ENCODE measurements at places on chromosomes 7 and 10.

GRCh38 chr7:70776627-70777101 is 355.3 kb upstream of the GALNT17 start:
- no peak for DNase-seq

DNA sequence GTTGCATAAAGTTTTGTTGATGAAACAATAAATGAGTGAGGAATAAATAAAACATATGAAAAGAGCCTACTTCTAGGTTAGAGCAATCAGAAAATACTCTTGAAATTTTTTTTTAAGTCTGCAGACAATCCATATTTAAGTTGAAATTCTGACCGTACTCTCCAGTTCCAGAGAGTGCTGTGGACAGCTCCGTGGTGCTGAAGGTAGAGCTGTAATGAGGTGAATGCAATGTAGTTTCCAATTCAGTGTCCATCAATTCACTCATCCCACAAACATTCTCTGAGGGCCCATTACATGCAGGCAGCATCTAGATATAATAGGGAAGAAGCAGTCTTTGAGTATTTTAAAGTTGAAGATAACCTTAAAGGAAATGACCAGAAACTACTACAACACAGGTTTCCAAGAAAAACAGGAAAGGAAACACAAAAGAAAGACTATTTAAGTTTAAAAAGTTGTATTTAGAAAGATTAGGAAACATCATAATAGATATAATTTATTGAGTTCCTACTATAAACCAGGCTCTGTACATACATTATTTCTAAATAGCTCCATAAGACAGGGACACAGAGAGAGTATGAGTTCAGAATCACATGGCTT is 44.0 kb upstream of the CRTAC1 start:
- DNase-seq: no peak

DNA sequence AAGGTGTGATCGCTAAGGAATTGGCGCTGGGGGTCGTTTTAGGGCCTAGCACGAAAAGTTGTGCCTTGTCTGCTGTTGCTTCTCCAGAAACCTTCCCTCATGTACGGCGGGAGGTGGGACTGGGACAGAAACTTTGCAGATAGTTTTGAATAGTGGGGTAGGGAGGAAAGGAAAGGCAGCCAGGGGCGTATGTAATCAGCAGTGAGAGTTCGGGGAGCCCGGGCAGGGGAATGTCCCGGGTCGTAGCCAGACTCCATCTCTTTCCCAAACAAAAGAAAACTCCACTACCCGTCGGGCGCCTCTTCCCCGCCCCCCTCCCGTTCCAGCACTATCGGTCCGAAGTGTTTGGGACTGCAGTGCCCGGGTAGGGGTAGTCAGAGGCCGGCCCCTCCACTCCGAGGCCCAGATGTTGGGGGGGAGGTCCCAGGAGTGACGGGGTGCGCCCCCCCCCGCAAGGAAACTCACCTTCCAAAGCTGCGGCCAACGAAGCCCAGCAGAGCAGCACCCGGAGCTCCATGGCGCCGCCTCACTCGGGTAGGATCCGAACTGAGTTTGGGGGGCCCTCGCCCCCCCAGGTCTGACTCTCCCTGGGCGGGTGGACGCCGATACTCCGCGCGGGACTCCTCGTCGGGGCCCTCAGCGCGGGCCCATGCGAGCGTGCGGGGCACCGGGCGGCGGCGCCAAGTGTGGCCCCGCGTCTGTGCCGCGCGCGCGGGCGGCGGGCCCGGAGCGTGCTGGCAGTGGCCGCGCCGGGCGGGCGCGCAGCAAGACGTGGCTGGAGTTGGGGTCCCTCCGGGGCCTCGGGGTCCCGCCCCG is 601 bp downstream of the EPHB4 start:
- no peak for DNase-seq

GRCh38 chr7:117132321-117133120 is 179.2 kb downstream of the ST7 start:
- DNase-seq: no peak

DNA sequence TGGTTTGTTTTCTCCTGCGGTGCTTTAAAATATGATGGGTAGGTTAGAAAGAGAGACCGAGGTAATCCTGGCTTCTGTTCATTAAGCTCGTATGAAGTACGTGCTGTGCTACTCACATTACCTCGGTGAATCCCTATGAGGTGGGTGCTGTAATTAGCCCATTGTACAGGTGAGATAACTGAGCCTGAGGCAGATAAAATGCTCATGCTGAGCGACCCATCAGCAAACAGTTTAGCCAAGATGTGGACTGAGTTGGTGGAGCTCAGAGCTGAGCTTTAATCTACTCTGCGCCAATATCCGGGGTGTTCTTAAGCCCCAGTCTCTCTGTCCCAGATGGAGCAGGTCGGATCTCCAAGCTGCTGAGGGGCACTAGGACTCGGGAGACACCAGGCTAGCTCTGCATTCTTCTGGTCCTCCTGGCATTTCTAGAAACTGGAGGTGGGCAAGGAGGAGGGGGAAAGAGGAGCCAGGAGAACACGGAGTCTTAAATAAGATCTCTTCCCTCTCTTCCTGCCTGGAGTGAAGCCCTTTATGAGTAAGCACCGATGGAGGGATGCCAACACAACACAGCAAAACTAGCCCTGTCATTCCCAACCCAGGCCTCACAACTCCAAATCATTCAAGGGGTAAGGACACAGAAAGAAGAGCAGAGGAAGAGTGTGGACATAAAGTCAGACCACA is 458.5 kb downstream of the KCNMA1 start:
- DNase-seq: no peak

DNA sequence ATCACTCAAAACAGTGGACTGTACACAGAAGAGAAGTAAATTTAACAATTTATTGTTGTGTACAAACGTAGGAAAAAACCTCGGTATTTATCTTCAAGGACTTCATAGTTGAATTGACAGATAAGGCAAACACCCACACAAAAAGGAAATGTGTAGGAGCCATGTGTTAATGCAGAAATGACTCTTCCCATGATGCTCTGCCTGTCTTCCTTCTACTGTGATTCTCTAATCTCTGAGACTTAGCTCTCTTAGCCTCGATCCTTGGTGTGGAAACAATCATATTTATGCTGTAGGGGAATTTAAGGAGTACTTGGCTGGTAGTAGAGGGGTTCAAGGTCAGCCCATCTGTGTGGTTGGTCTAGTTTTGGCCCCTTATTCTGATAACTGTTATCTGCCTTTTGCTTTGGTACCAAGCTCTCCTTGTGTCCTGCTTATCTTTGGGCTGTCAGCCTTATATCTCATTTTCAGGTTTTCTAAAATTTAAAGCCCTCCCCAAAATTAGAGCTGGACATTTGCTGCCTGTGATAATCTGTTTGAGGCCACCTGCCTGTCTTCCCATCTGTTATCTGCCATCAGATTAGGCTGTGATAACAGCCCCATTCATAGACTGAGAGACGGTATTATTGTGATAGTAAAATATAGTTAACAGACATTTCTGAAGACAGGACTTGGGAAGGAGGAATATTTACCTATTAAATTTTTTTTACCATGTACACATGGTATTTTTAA is 81.7 kb downstream of the GPR85 start:
- no peak for DNase-seq

DNA sequence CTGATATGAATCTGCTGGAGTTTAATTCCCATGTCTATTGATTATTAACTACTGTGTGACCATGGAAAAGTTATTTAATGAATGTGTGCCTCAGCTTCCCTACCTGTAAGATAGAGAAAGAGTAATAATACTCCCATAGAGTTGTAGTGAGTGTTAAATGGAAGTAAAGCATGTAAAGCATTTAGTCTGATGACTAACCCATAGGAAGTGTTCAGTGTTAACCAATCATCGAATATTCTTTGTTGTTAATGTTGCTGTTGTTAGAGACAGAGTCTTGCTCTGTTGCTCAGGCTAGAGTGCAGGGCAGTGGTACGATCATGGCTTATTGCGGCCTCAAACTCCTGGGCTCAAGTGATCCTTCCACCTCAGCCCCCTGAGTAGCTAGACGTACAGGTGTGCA is 36.2 kb upstream of the CCDC6 start:
- no peak for DNase-seq

GRCh38 chr10:71797533-71798307 is 24.4 kb upstream of the VSIR start:
- DNase-seq: no peak

DNA sequence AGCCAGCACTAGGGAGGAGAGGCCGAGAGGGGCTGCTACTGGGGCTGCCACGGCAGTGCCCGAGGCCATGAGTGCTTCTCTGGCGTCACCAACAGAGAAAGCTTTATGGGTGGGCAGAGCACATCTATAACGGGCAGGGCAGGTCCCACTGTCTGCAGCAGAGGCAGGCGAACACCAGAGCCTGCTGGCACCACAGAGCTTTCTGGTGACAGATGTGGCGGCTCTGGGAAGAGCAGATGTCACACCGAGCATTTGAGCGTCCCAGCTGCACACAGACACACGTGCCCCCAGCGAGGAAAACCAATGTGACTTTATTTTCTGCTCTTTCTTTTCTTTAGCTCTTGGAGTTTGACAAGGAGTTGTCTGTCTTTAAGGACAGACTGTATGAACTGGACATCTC is 20.5 kb downstream of the NKX6-2 start:
- DNase-seq: no peak

DNA sequence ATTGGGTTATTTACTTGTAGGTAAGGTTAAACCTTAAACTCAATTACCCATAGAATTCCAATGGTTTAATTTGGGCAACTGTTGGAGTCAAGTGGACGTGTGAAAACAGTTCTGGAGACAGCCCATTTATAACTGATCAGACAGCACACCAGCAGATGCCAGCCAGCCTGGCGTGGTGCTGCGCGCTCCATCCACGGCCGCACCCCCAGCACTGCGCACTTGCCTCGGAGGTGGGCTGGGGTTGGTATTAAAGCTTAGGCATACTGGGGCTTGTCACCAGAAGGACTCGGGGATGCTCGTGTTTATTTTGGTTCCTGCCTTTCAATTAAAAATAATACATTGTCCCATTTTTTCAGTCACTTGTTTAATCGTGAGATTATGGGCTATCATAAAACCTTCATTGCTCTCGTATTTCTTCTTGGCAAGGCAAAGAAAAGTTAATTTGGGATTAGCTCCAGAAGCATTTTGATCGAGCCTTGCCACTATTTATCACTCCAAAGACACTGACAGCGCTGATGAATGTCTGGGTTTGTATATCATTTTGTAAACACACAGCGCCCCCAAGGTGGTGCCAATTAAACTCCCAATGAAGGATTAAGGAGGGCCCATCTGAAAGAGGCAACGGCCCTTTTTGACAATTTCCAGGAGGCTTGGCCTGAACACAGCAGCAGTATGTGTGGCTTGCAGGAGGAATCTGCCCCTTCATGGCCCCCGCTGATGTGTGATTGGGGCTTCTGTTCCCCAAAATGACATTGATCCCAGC is 204.5 kb upstream of the CXCL12 start:
- DNase-seq: no peak

GRCh38 chr7:80790877-80791276 is 128.0 kb downstream of the SEMA3C start:
- no peak for DNase-seq
